Renal cortex interstitium (tissue), 15 donors: ENCODE measurements at places on chromosomes 7 and 10. TPM values are rescaled to one million over a fixed set of nuclear protein-coding genes. Genes with fewer than 3 reads are reported as not detected.
A peak's percentile ranks its signal among the peaks of the same experiment; 100 is the strongest.

- no peak for DNase-seq
Observed at GRCh38 chr10:87589645-87590051, 70.0 kb upstream of the PAPSS2 start.

CFAP69 gene
- polyA plus RNA-seq: 19.1 TPM

DNA sequence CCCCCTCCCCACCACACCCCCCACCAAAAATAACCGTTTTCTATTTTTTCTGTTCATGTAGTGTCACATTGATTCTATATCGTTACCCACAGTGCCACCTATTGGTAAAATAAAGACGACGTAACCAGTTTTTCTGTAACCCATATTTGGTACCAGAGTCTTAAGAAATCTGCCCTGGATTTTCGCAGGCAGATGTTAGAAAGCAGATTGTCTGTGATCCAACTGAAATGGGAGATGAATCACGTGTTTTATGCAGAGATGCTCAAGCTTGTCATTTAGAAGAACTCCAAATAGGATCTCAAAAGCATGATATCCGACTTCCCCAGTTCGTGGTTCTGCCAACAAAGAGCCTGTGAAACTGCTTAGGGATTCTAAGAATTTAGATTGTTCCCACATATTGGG, 261.1 kb upstream of the CSTF2T start:
- DNase-seq: peak; percentile 30

WEE2 gene
- polyA plus RNA-seq: 0.17 TPM

GRCh38 chr7:97145068-97145467, 27.6 kb downstream of the SDHAF3 start:
- DNase-seq: no peak

HTR7 gene
- 0.50 TPM for polyA plus RNA-seq
